Osteoblast (primary cell): ENCODE measurements at places on chromosomes 2 and 18.
A peak's percentile ranks its signal among the peaks of the same experiment; 100 is the strongest.

GRCh38 chr2:62149708-62150107 is 46.2 kb upstream of the B3GNT2 start:
- DNase-seq: peak; percentile 94

DNA sequence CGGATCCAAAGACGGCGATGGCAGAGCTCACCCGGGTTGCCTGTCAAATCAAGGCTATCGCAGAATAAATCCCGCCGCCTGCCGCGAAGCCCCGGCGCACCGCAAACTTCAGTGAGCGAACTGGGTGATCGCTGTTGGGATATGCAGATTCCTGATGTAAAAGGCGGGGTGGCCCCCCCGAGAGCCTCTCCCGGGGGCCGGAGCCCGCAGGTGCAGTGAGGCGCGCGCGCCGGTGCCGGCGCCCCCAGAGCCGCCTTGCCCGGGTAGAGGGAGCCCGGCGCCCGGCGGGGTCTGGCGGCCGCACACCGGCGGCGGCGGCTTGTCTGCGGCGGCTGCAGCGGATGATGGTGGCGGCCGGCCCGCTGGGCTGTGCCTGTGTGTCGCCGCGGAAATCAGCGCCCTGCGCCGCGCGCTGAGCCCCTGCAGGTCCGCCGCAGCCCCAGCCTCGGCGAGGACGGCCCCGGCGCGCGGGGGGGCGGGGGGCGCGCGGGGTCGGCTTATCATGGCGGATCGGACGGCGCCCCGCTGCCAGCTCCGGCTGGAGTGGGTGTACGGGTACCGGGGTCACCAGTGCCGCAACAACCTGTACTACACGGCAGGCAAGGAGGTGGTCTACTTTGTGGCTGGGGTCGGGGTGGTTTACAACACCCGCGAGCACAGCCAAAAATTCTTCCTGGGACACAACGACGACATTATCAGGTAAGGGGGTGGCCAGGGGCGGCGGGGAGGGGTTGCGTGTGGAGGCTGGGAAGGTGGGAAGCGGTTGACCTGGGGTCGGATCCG is 1.3 kb downstream of the EML6 start:
- DNase-seq: peak; percentile 69

- DNase-seq: peak; percentile 80
Measured at GRCh38 chr2:94870440-94871225, 597 bp upstream of the TEKT4 start.

- DNase-seq: no peak
Measured at GRCh38 chr2:160126756-160127155, 64.3 kb upstream of the PLA2R1 start.

- DNase-seq: peak; percentile 98
Measured at GRCh38 chr2:27320958-27321543, 1.8 kb downstream of the MPV17 start.

DNA sequence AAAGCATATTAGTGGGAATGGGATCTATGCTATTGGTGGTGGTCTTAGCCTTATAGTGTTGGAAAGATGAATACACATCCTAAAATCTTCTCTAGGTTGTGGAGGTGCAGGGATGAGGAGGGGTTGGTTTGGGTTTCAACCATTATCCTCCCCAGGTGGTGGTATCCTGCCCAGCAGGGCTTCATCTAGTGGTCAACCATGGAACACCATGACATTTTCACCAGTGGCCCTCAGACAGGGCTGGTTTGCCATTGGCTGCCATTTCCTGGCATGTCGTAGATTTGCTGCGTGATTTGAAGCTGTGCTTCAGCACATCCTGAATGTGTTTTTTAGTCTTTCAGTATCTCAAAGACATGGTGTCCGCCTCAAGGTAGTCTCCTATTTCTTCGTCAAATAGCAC is 391.2 kb upstream of the HNRNPA3 start:
- no peak for DNase-seq

DNA sequence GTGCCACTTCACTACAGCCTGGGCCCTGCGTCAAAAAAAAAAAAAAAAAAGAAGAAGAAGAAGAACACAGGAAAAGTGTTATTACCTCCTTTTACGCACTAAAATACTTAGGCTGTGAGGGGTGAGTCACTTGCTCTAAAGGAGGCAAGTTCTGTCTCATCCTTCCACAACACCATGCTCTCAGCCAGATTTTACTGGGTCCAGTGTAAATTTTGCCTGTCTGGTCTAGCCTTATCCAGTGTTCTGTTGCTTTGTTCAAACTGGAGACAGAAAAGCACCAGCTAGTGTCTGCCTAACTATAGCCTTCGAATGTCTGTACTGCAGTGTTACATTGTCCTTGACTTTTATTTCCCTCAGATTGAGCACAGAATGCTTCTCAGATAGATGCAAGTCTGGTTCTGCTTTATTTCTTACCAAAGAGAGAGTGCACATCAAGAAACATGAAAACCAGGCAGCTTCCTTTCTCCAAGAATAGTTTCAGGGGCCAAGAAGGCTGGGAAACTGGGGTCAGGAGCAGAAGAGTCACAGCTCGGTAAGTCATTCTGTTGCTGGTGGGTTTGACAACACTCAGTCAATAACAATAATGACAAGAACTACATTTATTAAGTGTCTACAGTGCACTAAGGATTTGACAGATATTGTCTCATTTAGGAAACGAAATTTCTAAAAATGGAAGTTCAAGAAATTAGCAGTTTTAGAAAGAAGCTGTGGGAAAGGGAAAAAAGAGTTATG is 3.1 kb upstream of the MSGN1 start:
- DNase-seq: peak; percentile 74

DNA sequence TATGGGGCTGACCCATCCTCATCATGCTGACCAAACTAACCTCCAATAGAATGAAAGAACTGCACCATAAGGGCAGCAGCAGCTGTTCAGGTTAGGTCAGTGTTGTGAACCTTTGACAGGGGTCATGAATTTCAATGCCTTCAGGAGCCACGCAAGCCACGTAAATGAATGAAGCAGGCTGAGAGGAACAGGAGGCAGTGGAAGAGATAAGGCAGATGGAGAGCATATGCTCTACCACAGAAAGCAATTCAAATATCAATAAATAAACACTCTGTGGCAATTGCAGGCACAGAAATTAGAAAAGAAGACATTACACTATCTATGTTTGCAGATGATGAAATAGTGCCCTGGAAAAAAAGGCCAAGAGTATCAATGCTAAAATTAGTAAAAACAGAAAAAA is 56.3 kb downstream of the SCG2 start:
- DNase-seq: no peak

DNA sequence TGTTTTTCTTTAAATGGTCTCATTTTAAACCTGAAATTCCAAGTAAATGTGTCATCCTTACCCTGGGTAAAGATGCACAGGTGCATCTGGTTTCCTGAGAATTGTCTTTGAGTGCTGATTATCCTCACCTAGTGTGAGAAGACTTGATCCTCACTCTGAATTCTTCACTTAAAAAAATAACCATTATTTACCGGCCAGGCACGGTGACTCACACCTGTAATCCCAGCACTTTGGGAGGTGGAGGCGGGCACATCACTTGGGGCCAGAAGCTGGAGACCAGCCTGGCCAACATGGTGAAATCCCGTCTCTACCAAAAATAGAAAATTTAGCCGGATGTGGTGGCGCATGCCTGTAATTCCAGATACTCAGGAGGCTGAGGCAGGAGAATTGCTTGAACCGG is 9.9 kb upstream of the WNT6 start:
- no peak for DNase-seq

GRCh38 chr18:76578571-76579300 is 83.7 kb upstream of the ZNF516 start:
- DNase-seq: no peak

DNA sequence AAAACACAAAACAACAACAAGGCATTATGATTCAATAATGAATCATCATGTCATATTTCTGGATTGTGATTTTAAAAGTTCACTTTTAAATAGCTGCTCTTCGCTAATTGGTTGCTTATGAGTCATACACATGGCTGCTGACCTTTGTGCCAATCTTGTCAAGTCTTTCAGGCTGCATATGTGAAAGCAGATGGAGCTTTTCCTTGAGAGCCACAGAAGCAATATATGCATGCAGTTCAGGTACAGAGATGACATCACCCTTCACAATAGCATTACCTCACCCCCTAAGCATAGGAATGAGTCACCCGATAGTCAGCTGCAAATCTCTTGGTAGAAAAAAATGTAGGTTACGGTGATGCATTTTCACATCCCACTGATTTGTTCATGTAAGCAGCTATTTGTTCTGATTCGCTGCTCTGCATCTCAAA is 27.2 kb downstream of the EIF2AK3 start:
- DNase-seq: peak; percentile 68

- DNase-seq: no peak
Measured at GRCh38 chr2:37906131-37906530, 19.0 kb upstream of the RMDN2 start.

DNA sequence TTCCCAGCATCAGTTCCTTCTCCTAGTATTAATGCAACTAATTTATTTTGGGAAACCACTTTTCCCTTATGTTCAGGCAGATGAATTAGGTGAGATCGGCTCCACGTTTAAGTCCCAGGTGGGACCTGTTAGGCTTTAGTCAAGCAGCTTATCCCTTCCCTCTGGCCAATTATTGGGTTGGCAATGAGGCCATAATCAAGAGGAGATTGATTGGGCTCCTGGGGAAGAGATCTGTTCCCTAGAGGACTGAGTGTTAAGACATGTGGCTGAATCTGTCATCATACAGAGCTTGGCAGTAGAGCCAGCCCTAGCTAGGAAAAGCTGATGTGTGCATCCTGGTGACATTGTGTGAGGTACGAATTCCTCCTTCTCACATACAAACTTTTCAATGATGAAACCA is 104.4 kb downstream of the PTH2R start:
- no peak for DNase-seq

- DNase-seq: peak; percentile 47
Measured at GRCh38 chr2:82837588-82838304, 1621.3 kb downstream of the SUCLG1 start.

DNA sequence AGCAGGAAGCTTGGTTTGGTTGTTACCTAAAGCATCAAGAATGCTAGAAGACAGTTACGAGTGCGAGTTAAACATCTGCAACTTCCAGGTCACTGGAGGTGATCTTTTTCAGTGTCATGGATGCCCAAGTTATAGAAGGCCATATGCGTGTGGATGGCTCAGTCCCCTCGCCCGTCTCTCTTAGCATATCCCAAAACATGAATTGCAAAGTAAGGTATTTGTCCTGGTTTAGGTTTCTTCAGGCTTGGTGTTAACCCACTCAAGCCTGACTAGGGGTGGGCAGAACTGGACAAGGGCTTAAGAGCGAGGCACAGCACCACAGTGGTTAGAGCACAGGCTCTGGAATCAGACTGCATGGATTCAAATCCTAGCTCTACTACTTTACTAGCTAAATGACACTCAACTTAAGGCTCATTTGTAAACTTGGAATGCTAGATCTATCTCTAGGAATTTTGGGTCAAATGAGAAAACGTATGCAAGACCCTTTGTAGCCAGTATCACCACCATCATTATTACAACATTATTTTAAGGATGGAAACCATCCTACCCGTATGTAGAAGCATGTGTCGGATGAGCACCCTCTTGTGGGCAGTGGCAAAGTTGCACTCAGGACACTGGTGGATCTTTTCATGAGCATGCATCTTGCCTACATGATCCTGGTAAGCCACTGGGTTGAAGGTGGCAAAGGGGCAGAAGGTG is 11.2 kb downstream of the ZNF142 start:
- peak; percentile 89 for DNase-seq

GRCh38 chr18:79775441-79776221 is 22.1 kb upstream of the KCNG2 start:
- DNase-seq: peak; percentile 83

GRCh38 chr2:3520591-3520990 is 1.3 kb upstream of the ADI1 start:
- DNase-seq: no peak

- no peak for DNase-seq
Measured at GRCh38 chr2:30216157-30216556, 15.2 kb upstream of the LBH start.

- peak; percentile 32 for DNase-seq
Measured at GRCh38 chr2:71801556-71801955, 346.1 kb downstream of the CYP26B1 start.

- no peak for DNase-seq
Measured at GRCh38 chr2:77018219-77018618, 504.0 kb downstream of the LRRTM4 start.

DNA sequence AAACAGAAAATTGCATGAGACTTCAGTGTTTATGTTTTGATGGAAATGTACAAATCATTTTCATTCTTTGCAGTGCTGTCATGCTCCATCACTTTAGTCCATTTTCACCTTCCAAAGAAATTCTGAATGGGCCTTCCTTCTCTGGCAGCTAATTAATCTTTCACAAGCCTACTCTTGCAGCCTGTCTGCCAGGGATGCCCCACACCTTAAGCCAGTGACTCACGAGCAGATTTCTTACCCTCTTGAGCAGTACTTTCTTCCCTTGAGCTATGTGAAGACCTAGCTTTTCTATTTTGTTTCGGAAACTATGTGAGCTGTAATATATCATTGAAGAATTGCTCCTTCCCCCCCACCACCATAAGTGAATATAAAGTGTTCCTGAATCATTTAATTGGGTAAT is 404.3 kb upstream of the VWC2L start:
- no peak for DNase-seq

DNA sequence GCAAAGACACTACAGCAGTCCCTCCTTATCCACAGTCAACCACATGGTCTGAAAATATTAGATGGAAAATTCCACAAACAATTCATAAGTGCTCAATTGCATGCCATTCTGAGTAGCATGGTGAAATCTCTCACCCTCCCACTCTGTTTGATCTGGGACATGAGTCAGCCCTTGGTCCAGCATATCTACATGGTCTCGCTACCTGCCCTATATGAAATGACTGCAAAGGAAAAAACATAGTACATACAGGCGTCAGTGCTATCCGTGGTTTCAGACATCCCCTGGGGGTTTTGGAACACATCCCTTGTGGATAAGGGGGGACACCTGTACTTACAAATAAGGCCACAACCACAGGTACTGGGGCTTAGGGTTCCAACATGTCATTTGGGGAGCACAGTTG is 73.7 kb downstream of the CABLES1 start:
- no peak for DNase-seq

- DNase-seq: peak; percentile 77
Measured at GRCh38 chr2:84388133-84388532, 70.9 kb downstream of the SUCLG1 start.

GRCh38 chr2:45964223-45964841 is 312.9 kb downstream of the PRKCE start:
- DNase-seq: no peak

DNA sequence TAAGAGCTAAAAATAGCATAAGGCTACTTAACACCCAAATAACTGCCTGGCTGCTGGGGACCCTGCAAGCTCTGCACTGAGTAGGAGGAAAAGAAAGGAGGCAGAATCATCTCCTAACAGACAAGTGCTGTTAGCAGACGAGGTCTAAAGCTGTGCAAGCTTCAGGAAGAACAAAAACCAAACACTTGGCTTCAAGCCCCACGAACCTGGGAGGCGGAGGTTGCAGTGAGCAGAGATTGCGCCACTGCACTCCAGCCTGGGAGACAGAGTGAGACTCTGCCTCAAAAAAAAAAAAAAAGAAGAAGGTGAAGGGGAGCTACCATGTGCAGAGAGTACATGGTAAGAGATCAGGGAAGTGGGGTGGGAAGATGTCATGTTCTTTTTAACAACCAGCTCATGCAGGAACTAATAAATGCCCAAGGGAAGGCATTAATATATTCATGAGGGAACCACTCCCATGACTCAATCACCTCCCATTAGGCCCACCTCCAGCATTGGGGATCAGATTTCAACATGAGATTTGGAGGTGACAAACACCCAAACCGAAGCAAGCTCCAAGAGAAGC is 28.8 kb upstream of the INO80C start:
- no peak for DNase-seq
